ENCODE measurements at places on chromosomes 16 and 17.

DNA sequence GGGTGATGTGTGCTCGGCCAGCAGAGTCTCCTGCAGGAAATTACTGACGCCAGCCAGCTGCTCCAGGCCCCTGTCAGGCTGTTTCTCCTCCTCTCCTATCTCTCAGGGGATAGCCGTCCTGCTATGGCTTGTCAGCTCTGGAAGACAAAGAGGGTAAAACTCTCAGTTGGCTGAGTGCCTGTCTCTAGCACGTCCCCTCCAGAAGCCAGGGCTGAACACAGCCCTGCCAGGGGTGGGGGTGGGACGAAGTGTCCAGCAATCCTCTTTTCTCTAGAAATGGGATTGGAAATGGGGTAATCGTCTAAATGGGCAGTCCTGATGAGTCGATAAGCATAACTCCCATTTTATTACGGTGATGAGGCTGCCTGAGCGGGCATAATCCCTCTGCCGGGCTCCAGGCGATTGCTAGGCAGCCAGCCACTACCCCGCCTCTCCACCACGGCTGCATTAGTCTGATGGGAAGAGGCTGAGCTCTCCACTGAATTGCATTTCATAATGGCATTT lies 89.1 kb upstream of the GNAO1 start:
- DNase-seq, result peak; percentile 92
- H3K36me3 ChIP-seq, result no peaks in the 10 kb centered on the region
- H3K27ac ChIP-seq, result no peak overlapping the region
- H3K27me3 ChIP-seq, result no peaks in the 10 kb centered on the region
- peaks cover 16% of the 10 kb centered on the region for H3K4me1 ChIP-seq

DNA sequence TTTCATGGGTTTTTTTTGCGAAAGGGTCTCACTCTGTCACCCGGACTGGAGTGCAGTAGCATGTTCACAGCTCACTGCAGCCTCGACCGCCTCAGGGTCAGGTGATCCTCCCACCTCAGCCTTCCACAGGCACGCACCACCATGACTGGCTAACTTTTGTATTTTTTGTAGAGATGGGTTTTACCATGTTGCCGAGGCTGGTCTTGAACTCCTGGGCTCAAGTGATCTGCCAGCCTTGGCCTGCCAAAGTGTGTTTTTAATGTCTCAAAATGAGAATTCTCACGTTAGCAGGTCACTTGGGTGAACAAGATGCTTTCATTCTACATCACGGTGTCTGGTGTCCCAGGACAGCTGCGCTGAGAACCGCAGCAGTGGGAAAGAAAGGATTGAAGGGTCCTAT lies 3.2 kb downstream of the FBXO31 start:
- peaks cover 82% of the 10 kb centered on the region for H3K4me1 ChIP-seq
- peak overlapping the region; percentile 86 for H3K4me3 ChIP-seq
- H3K36me3 ChIP-seq, result no peaks in the 10 kb centered on the region
- no peaks in the 10 kb centered on the region for H3K27me3 ChIP-seq
- H3K27ac ChIP-seq, result peak overlapping the region; percentile 95

DNA sequence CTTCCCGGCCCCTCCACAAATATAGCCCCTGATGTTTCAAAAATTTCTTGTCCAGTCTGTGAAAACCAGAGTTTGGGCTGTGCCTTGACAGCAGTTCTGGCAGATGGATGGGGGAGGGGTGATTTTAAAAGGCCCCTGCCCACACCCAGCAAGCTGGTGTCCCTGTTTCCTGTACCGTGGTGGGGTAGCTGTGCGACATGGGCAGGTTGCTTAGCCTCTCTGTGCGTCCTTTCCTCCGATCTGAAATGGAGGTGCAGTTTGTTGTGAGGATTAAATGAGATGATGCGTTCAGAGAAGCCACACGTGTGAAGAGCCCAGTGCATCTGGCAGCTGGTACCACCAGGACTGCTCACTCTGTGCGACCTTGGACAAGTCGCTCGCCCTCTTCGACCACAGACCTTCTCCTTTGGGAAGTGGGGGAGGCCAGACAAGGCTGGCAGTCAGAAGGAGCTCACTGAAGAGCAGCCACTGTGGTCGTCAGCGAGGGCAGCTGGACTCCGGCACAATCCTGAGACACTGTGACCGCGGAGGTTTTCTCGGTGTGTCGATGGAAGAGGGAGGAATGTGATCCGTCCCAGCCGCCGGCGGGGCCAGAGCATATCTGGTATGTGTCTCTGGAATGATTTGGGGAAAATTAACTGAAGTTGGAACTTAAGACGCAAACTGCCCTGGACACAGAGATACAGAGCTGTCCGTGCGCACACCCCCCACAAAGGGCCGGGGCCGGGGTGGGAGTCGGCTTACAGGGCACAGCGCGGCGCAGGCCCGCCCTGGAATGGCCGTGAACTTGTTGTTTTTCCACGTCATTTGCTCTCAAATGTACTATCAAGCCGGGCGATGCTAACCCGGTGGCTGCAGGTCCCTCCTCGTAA lies 721 bp upstream of the WFIKKN2 start:
- H3K27me3 ChIP-seq, result peaks cover 22% of the 10 kb centered on the region
- DNase-seq, result no peak
- no peaks in the 10 kb centered on the region for H3K36me3 ChIP-seq

DNA sequence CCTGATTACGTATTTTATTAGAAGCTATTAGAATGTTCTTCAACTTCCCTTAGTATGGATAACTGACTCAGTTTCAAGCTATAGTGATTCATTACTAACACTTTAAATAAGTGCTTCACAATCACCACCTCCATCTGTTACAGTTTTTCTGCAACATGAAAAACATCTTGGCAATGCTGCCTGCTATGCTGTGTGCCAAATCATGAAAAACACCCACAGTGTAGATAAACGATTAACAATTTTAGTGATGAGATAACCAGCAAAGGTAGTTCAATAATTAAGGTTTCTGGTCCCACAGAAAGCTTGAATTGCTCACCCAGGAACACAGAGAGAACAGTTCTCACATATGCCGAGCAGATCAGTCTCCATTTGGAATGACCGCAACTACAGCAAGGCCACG lies 51.4 kb upstream of the SLC25A19 start:
- H3K27me3 ChIP-seq, result no peaks in the 10 kb centered on the region
- H3K4me1 ChIP-seq, result peaks cover 65% of the 10 kb centered on the region
- no peaks in the 10 kb centered on the region for H3K36me3 ChIP-seq

GRCh38 chr16:17296431-17296830 lies 174.3 kb downstream of the XYLT1 start:
- no peak overlapping the region for H3K4me3 ChIP-seq
- H3K27ac ChIP-seq, result peak overlapping the region; percentile 42
- no peaks in the 10 kb centered on the region for H3K27me3 ChIP-seq
- peaks cover 63% of the 10 kb centered on the region for H3K4me1 ChIP-seq
